ENCODE measurements at places on chromosomes 3 and 15.

GRCh38 chr3:142225885-142226215, 465 bp upstream of the GK5 start:
- DNase-seq: no peak

GRCh38 chr15:68691705-68692104, 112.9 kb downstream of the CORO2B start:
- no peak for DNase-seq

DNA sequence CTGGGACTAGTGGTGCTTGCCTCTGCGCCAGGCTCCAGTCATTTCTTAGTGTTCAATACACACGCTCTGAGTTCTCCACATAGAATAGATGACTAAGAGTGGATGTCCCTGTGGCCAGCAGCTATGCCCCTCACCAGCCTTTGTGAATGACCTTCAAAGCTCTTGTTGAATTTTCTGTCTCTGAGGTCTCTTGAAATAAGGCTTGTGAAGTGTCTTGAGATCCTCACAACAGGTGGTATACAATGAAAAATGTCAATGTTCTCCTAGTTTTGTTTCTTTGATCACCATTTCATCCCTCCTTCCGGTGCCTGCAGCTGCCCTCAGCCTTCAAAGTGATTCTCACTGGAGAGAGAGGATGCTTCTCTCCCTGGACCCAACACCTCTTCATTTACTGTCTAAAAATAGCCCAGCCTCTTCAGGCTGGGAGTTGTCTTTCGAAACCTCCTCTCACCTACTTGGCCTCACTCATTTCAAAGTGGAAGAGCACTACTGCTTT, 5.4 kb downstream of the MAPKBP1 start:
- no peak for DNase-seq

DNA sequence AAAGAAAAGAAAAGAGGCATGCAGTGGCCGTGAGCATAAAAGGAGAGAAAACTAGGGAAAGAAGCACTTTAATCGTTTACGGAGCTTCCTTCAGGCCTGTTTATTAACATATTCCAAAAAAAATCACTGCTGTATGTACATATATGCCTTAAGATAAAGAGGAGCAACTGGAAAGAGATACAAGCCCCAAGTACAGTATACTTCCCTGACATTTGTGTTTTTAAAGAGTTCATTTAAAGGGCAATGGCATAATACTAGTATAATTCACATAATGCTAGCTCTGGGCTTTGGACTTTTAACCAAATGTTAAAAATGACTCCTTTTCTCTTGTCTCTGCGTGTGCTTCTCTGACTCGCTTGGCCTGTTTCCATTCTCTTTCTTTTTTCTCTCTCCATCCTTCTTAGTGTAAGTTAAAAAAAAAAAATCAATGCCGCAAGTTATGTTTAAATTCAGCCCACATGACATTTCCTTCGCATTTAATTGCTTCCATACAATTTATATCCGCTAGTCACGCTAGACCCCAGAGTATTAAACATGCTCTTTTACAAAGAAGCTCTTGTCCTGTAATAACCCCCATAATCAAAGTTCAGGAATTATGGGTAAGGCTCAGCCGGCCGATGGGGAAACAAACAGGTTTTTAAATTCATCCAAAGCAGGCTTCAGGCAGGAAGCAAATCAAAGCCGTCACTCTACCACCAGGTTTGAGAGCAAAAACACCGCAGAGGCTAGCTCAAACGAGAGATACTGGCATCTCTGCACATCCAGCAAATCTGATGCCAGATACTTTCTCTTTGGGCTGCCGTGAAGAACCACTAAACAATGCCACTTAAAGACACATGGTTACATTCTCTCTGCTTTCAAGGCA, 19.4 kb downstream of the WWTR1 start:
- DNase-seq: no peak

- no peak for DNase-seq
Measured at GRCh38 chr3:112560307-112560706, 1.5 kb downstream of the ATG3 start.

- DNase-seq: no peak
Measured at GRCh38 chr3:126456766-126457388, 18.8 kb downstream of the ZXDC start.

DNA sequence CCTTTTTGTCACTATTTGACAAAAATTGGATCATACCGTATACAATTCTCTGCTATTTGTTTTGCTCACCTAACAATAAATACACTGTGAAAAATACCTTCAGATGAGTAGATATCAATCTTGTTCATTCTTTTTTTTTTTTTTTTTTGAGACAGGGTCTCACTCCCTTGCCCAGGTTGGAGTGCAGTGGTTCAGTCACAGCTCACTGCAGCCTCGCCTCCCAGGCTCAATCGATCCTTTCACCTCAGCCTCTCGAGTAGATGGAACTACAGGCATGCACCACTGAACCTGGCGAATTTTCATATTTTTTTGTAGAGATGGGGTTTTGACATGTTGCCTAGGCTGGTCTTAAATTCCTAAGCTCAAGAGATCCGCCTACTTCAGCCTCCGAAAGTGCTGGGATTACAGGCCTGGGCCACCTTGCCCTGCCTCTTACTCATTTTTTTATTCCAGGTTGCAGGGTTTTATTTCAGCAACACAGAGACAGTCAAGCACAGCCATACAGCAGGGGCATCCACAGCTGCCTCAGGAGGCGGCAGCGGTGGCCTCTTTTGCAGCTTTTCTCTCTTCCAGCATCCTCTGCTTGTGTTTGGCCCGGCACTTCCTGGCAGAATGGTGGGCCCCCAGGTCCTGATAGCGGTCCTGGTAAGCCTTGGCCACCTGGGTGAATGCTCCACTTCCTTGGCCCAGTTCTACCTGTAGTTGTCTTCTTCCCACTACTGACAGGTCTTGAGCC, 51.2 kb upstream of the CGNL1 start:
- DNase-seq: no peak

DNA sequence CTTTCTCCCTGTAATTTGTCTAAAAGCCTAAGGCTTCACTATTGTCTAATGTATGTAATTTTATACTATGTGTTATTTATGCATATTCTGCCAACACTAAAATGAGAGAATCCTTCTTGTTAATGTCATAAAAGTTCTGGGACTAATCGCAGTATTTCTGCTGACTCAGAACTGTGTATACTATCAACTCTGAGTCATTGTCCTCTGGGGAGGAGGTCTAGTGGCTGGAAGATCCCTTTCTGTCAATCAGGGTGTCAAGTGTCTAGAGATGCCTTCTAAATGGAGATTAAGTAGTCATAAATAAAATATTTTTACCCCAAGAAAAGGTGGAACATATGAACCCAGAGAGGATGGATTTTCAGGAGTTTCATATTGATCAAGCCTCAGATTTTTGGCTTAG, 473.4 kb downstream of the AGBL1 start:
- no peak for DNase-seq

GRCh38 chr3:138511945-138512344, 77.5 kb downstream of the ESYT3 start:
- DNase-seq: no peak

DNA sequence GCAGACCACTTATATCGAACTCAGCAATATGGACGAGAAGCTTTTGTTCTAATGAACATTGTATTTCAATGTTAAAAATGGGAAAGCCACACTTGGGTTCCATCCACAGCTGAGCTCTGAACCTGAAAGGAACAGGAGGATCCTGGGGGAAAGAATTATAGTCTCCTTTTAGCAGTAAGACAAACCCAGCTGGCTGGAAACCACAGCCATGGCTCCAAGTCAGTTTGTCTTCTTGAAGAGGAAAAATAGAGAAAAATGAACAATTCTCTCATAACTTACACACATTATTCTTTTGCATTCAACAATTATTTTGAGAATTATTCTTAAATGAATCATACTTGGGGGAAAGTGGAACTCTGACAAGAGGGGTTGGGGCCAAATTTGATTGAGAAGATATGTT, 149.2 kb upstream of the VEPH1 start:
- DNase-seq: no peak

- no peak for DNase-seq
Measured at GRCh38 chr3:31687020-31687802, 154.5 kb downstream of the STT3B start.

- peak; percentile 77 for DNase-seq
Measured at GRCh38 chr3:136194409-136195257, 1.5 kb downstream of the MSL2 start.

DNA sequence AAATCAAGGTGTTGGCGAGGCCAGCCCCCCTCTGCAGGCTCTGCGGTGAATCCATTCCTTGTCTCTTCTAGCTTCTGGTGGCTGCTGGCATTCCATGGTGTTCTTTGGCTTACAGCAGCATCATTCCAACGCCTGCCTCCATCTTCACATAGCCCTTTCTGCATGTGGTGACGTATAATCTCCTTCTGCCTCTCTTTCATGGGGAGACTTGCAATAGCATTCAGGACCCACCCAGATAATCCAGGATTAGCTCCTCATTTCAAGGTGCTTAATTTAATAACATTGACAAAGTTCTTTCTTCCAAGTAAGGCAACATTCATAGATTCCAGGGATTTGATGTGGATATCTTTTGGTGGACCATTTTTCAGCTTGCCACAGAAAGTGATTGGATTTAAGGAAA, 35.8 kb downstream of the ISG20 start:
- DNase-seq: no peak

DNA sequence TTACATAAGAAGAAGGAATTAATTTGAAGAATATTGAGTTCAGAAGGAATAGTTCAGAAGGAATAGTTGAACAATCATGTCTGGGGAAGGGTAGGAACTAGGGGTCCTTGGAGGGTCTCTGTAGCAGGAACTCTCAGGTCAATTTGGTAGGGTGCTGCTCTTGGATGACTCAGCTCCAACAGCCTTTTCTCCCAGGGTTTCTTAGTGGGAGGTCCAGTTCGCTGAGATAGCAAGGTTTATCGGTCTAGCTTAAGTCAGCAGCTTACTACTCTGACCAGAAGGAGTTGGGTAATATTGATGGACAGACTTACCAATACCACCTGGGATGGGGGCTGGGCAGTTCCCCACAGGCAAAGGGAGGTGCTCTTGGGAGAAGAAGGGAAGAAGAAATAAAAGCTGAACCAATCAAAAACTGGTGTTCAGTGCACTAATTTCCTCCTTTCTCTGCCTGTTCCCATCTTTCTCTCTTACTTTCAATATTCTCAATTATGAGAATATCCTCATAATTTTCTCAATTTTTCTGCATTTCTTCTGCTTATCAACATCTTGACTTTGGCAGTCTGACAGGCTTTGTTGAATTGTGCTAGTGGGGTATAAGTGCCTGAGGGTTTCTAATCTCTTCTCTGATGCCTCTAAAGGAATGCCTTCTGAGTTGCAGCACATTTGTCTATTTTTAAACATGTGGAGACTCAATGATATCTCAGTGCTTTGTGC, 14.4 kb upstream of the MITF start:
- DNase-seq: no peak

GRCh38 chr3:10136426-10137005, 5.1 kb upstream of the VHL start:
- no peak for DNase-seq

- DNase-seq: no peak
Measured at GRCh38 chr3:184176377-184177330, 2.0 kb downstream of the AP2M1 start.

GRCh38 chr15:91193378-91193720, 93.3 kb downstream of the SV2B start:
- no peak for DNase-seq

DNA sequence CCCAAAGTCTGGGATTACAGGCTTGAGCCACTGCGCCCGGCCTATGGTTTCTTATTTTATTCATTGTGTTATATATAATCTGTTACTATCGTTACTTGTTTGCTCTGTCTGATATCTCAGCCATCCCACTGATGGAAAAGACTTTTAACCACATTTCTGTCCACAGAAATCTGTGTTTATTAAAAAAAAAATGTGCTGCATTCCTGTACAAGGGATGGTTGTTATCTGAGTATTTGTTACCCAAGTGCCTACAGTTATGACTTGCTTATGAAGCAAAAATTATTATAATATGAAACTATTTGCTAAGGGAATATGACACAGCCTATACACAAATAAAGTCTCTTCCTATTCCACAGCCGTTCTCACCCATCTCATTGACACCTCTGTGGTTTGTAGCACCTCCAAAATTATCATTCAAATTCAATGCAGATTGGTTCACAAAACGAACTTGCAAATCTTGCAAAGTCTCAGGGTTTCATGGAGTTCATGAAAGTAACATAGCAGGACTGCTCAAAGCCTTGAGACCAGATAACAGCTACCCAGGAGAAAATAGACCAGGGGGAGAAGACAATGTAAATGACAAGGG, 47.4 kb upstream of the UBE2E1 start:
- peak; percentile 39 for DNase-seq

- DNase-seq: no peak
Measured at GRCh38 chr3:55467099-55467498, 20.0 kb downstream of the WNT5A start.

- peak; percentile 97 for DNase-seq
Measured at GRCh38 chr3:187748050-187748481, 2.8 kb upstream of the BCL6 start.

DNA sequence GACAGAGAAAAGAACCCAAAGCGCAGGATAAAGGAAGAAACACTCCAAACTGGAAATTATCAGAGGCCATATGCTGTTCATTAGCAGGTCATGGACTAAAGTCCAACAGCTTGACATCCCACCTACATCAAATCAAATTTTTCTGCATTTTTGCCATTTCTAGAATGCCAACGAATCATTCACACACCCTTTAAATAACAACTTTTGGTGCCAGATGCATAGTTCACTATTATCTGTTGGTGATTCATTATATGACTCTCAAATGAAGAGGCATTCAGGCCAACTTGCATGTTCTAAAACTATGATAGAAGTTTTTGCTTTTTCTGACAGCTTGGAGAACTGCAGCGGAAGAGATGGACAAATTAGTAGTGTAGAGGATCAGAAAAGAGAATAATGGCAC, 529.8 kb upstream of the NAALADL2 start:
- no peak for DNase-seq

DNA sequence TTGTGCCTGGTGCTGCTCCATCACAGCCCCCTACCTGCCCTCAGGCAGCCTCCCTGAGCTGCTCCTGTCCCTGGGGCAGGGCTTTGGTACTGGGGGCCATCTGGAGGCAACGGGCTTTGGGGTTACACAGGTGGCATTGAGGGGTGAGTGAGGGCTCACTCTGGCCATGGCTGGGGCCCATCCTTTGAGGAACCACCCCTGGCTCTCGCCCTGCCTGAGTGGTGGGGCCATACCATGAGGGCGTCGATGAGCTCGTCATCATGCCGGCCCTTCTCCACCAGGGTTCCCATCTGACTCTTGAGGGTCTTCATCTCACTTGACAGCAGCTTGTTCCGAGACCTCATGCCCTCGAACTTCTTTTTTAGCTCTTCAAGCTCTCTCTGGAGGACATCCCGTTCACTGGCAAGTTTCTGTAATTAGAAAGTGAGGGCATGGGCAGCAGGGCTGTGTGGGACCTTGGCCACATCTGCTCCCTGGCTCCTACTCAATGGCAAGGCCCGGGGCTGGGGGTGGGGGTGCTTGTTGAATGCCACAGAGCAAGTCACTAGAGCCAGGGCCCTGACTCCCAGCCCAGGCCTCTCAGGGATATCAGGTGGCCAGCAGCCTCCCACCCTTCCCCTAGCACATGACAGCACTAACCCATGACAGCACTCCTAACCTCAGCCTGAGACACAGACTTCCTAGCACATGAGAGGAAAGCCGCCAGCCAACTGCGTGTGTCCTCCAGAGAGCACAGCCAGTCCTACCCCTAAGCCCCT, 33.5 kb downstream of the CCDC13 start:
- DNase-seq: no peak

GRCh38 chr3:148962513-148962912, 28.8 kb upstream of the GYG1 start:
- DNase-seq: no peak

GRCh38 chr3:72579581-72580245, 268.5 kb downstream of the SHQ1 start:
- no peak for DNase-seq

- DNase-seq: no peak
Measured at GRCh38 chr15:48501208-48501607, 144.3 kb downstream of the FBN1 start.
